WERI-Rb-1 (cell line): ENCODE measurements at places on chromosomes 12 and 14.

DNA sequence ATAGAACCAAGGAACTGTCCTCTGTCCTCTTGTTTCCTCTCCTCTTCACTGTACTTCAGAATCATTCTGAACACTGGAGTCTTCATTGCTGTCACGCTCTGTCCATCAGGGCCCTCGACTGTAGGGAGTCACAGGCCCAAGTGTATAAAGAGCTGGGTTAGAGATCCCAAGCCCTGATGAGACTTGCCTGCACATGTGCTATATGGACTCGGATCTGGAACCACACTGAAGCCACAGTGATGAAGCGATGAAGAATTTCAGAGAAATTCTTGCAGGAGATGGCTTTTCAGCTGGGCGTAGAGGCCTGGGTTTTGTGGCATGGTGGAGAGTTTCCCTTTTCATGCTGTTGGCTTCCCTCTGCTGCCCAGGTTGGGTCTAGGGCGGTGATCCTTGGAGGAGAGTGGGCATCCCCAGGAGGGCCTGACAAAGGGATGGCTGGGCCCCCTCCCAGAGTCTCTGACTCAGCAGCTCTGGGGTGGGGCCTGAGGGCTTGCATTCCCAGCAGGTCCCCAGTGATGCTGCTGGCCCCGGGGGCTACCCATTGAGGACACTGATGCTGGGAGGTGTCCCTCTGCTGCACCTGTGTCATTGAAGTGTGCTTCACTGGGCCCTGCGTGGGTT, 39.6 kb upstream of the YY1 start:
- no peak for DNase-seq

GRCh38 chr14:95286645-95287044, 33.1 kb downstream of the CLMN start:
- no peak for DNase-seq

- DNase-seq, result no peak
These were observed 194.4 kb downstream of the RASSF9 start for GRCh38 chr12:85641796-85642195.

DNA sequence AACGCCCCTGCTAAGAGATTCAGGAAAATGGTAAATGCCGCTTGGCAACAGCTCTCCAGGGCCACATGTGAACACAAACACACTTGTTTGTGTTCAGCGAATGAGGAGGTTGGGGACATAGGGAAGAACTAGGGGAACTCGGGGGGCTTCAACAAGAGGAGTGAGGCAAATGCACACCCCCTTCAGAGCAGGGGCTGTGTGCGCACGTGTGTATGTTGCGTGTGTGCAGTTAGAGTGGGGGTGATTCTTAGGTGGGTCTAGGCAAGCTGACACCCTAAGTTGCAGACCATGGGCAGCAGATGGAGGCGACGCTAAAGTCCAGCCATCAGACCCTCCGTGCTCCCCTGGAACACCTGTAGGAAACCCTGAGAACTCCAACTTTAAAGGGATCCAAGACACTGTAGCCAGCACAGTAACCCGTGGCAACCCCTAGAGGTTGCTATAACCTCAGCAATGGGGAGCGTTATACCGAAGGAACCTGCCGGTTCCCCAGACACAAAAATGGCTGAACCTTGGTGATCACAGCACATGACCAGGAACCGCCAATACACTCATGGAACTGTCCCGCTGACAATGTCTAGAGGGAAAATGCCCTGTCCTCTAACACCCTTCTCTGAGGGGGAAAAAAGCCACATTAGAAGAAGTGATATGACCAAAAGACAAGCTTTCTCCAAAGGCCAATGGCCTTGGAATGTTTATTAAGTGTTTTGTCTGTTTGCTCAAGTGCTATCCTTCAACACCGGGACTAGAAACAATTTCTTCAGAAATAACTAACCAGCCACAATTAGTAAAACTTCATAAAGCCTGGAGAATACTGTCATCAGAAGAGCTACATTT, 86.5 kb upstream of the CEP83 start:
- DNase-seq, result peak; percentile 69

DNA sequence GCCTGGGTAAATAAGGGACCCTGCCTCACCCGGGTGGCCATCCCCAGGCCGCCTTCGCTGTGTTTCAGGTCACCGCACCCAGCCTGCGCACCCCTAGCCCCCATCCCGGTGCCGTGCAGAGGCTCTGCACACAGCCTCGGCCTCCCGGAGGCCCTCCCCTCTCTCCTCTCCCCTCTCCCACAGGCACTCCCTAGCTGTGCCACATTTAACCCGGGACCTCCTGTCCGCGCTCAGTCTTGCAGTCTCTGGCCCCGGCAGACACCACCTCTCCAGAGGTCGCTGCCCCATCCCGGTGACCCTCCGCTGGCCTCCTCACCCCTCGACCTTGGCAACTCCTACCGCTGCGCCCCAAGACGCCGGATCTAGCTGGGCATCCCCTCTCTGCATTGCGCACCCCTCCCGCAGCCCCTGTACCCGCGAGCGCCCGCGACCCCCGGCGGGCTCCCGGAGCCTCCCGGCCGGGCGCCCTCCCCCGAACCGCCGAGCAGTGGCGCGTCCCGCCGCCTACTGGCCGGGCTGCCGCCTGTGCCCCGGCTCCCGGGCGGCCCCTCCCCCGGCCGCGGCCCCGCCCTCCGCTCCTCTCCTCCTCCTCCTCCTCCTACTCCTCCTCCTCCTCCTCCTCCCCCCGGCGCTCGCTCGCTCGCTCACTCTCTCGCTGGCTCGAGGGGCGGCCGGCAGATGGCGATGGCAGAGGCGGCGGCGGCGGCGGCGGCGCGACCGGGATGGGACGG, 120.7 kb downstream of the AACS start:
- peak; percentile 85 for DNase-seq

DNA sequence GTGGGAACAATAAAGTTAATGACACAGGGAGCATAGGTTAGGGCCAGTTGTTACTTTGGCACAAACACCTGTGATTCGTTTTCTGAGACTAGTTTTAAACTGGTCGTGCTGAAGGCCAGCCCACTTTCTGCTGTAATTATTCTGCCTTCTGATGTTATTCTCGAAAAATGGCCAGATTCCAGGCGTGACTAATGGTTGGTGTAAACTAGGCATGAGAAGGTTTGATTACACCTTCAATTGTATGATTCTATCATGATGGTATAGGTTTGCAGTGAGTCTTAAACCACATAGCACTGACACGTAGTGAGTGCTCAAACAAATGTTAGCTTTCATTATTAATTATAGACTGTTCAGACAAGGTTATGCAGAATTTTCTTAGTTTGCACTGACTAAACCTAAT, 39.0 kb downstream of the CKB start:
- DNase-seq, result no peak

DNA sequence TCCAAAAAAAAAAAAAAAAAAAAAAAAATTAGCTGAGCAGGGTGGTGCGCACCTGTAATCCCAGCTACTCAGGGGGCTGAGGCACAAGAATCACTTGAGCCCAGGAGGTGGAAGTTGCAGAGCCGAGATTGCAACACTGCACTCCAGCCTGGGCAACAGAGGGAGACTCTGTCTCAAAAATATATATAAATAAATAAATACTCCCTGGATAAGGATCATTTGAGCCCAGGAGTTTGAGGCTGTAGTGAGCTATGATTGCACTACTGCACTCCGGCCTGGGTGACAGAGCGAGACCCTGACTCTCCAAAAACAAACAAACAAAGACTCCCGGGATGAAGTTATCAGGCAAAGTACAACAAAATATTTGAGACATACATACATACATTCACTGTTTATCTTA, 3.3 kb upstream of the NAA25 start:
- DNase-seq, result no peak

- DNase-seq, result peak; percentile 19
These were observed 415.4 kb downstream of the ZFP36L1 start for GRCh38 chr14:68377459-68377858.

DNA sequence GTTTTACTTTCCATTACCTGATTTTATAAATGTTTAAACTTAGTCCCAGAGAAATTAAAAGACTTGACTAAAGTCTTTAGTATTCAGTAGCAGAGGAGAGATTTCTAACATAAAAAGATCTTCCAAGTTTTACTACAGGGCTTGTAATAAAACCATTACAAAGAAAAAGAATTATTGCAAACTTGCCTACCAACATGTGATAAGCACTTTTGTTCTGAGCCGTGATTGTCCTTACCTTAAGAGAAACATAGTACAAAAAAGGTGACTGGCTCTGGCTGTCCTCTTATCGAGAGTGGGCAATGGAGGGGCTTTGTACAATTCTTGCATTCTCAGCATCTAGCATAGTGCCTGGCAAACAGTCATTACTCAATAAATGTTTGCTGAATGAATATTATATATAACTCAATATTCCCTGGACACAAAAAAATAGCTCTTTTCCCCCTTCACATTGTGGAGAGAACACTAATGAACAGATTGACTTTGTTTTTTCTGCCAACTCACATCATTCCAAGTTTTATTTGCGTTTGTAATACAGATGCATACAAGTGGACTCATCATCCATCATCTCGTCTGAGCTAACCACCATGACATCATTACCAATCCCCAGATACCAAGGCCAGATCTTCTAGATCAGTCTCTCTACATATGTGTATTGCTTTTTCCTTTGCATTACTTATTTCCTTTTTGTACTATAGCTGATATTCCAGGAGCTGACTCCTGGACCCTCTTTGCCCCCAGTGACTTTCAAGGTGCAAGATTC, 192.8 kb upstream of the EEA1 start:
- DNase-seq, result no peak

DNA sequence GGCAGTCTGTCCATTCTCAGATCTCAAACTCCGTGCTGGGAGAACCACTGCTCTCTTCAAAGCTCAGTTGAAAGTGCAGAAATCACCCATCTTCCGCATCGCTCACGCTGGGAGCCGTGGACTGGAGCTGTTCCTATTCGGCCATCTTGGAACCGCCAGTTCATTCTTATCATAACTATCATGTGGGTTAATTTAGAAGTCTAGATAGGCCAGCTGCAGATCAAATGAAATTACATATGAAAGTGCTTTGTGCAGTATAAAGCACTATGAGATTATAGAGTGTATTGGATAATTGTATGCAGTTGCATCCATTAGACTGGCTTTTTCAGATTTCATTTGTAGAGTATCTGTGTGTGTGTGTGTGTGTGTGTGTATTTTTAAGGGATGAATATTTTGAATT, 57.8 kb downstream of the PRORP start:
- no peak for DNase-seq

DNA sequence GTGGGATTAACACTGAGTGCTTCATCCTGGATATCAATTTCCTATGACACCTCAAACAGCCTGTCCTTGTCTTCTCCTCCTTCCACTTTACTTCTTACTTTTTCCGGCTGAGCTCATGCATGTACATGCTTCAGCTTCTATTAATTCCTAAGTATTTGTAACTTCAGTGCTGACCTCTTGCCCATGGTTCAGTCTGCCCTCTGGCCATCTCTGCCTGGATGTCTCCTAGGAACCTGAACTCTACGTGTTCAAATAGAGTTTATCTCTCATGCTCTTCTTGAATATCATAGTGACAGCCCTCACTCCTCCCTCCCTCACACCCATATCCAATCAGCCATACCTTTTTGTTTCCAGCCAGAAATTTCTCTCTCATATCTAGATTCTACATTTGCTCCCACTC, 141.6 kb downstream of the ATP23 start:
- DNase-seq, result no peak

GRCh38 chr12:66269757-66270383, 32.4 kb upstream of the HELB start:
- DNase-seq, result no peak

GRCh38 chr12:124543590-124544310, 23.7 kb downstream of the NCOR2 start:
- DNase-seq, result peak; percentile 96

DNA sequence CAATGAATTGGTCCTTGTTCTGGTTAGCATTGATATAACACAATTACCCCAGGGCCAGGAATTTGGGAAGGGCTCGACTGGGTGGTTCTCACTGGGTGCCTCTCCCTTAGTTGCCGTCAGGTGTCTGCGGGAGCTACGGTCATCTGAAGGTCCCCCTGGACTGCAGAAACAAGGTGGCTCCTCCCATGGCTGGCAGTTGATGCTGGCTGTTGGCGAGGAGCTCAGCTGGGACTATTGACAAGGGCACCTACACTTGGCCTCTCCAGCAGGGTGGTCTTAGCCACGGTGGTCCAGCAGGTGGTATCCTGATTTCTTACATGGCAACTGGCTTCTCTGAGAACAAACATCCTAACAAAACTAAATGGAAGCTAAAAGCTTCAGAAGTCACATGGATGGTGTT, 41.0 kb upstream of the RGS6 start:
- no peak for DNase-seq

- DNase-seq, result peak; percentile 37
These were observed 73.1 kb downstream of the ADCK1 start for GRCh38 chr14:77872983-77873382.

- no peak for DNase-seq
These were observed 49.2 kb upstream of the CNOT2 start for GRCh38 chr12:70194076-70194475.

- DNase-seq, result no peak
These were observed 50.2 kb downstream of the MYF5 start for GRCh38 chr12:80766897-80767296.

DNA sequence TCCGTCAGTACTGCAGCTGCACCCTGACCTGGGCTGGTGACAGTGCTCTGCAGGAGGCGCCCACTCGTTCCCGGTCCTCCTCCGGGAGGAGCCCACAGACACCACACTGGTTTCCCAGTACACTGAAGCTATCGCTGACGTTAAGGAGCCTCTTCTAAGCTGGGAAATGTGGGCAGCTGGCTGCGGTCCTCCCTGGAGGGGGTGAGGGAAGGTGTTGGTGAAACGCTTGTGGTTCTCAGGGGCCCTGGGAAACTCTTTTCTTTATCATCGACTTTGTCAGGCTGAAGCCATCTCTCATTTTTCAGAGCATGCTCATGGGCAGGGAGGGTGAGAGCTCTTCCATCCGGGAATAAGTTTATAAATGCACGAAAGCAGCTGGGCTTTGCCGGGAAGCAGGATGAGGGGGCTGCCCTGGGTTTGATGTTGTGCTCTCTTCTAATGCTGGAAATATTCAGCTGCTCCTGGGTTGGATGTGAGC, 176.0 kb downstream of the CHST11 start:
- peak; percentile 30 for DNase-seq

DNA sequence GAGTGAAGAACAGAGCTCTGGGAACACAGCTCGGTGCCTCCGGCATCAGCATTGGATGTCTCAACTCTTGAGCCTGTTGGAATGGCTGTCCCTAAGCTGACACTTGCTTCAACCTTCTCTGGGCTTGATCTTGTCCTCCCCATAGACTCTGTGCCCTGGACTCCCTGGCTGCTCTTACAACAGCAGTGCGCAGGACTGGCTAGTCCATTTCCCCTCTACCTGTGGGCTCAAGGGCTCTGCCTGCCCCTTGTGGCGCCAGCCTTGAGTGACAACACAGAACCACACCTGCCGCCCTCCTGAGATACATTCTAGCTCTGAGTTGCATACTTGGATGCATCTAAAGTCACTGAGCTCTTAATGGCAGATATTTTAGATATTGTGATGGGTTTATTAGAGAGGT, 6.2 kb downstream of the CRADD start:
- DNase-seq, result peak; percentile 20

- DNase-seq, result no peak
These were observed 61.7 kb upstream of the NCOR2 start for GRCh38 chr12:124629117-124629516.

- DNase-seq, result no peak
These were observed 202.6 kb downstream of the FOXN3 start for GRCh38 chr14:89214221-89214965.
